ENCODE measurements at places on chromosomes 16 and 17.

DNA sequence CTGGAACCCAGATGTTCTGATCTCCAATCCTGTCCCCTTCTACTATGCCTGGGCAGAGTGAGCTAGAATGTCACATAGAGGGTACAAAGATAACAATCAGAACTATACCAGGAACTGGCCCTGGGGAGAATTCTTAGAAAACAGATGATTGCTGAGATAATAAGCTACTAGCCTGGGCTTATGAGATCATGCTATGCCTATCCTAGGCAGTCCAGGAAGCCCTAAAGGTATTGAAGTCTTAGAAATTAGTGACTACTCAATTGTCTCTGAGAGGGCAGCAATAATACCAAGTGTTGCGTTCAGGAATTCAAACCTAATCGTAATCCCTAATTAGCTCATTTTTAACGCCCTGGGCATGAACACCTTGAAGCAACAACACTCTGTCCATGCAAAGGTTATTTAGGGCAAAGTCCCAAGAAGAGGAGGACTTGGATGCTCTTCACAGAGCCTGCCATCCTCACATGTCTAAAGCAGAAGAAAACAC, 77.1 kb downstream of the MMD start:
- no peak for DNase-seq

DNA sequence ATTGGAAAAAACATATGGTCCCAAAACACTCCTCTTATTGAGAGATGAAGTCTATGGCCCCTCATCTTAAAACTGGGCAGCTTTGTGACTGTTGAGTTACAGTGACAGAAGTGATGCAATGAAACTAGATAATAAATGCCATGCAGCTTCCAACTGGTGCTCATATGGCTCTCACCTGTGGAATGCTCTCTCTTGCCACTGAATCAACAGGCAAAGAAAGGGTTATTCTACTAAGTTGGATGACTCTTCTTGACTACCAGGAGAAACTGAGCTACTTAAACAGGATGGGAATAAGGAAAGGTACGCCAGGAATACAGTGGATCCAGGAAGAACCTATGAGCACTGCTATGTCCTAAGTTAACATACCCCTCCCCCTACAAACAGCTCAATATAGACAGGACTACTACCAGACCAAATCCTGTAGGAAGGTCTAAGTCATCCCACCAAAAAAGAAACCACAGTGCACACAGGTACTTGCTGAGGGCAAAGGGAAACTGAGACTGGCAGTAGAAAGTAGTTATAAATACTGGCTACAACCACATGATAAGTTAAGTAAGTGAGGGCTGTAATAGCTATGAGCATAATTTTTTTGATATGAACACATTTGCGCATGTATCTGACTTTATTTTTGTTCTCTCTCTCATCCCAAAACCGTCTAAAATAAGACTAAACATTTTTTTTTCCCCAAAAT, 398.5 kb downstream of the ZFHX3 start:
- DNase-seq: no peak

GRCh38 chr16:51524555-51525373, 373.7 kb upstream of the SALL1 start:
- no peak for DNase-seq

DNA sequence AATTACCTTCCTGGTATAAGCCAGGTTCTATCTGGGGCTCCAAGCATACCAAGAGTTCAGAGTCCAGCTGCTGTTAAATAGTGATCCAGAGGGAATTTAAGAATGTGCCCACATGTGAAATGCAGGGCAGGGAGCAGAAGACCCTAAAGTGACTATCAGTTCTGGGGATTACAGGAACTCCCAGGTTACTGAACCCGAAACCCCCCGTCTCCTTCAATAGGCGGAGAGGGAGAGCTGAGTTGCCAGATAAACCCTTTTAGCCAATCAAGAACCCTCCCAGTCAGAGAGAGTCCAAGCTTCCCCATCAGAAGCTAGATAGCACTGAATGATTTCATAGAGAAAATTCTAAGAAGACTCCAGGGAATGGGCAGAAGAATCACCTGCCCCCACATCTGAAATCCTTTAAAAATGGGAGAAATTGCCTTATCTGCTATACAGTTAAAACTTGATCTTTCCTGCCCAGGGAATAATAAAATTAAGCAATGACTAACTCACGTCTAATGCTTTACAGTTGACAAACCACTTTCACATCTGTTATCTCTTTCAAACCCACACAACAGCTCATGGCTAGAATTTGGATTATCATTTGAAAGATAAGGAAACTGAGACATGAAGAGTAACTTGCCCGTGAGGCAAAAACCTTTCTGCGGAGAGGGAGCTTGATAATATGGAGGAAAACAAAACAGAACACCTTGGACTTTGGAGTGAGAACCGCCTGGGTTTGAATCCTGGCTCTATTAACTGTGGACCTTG, 10.2 kb downstream of the NOG start:
- no peak for DNase-seq

DNA sequence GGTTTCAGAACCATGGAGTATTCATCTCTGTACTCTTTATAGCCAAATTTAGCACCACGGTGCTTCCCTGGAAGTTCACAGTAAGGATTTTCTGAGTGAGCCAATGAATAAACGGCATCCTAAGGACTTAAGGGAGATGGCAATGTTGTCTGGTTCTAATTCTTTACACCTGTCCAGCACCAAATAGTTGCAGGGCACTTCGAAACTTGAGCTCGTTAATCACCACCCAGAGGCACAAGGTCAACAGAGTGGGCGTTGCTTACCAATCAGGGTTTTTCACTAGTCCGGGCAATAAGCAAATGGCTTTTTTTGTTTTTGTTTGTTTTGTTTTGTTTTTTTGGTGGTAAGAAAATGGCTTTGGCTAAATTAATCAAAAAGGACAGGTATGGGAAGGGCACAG, 28.2 kb upstream of the TMEM220 start:
- DNase-seq: no peak

GRCh38 chr16:71351558-71351901, 7.0 kb upstream of the CALB2 start:
- DNase-seq: no peak

DNA sequence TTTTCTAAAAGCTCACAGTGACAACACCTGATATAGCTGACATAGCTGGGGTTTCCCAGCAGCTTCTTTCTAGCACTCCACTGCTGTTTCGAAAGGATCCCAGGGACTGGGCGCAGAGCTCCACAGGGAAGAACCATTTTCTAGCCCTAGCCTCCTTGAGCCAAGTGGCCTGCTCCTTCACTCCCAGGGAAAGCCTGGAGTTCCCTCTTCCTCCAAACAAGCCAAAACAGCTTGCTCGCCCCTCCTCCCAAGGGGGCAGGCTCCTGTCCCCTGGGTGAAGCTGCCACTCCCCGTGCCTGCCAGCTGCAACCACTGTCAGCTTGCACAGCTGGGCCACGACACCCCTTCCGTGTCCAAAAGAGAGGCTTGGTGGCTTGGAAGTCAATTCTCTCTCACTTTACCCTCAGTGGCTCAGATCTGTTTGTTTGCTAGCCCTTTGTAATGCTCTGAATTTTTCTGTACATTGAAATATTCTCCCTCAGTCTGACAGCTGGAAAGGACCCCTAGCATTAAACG, 59.8 kb downstream of the CYTH1 start:
- DNase-seq: no peak

- no peak for DNase-seq
These were observed 18.3 kb downstream of the TMEM100 start for GRCh38 chr17:55704401-55704800.
